ENCODE measurements at places on chromosomes 5 and 9.

GRCh38 chr9:2032234-2032633 lies 17.1 kb downstream of the SMARCA2 start:
- DNase-seq: no peak

GRCh38 chr5:106415541-106415940 lies 1255.2 kb downstream of the EFNA5 start:
- DNase-seq: peak; percentile 83

DNA sequence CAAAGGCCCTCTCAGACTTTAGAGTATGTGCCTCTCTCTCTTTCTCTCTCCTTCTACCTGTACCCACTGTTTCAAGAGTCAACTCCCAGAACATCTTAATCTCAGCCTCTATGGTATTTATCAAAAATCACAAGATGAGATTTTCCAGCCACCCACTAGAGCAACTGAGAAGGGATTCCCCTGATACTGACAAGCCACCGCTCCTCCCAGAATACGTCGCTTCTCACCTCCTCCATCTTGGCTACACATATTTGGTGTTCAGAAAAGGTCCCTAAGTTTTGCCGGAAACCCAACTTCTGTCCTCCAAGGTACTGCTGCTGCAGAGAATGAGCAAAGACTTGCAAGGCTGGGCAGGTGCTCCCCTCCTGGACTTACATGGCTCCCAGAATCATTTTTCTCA lies 6.1 kb downstream of the GARIN3 start:
- no peak for DNase-seq

GRCh38 chr9:37902796-37903646 lies 906 bp downstream of the SLC25A51 start:
- DNase-seq: no peak

DNA sequence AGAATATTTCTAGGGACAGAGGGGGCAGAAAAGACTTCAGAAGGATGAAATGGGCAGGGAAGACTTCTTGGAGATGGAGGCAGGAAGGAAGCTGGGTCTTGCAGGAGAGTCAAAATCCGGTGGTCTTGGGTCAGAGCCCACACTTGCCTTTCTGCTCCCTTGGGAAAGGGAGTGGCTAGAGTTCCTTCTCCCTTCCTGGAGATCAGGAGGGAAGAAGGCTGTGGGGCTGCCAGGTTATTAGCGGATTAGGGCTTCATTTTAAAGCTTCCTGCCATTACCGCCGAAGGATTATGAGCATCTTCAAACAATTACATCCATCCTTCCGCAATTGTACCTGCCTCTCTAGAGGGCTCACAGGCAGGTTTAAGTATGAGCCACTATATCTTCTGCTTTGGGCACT lies 19.2 kb upstream of the SYNPO start:
- no peak for DNase-seq

GRCh38 chr5:142892021-142892420 lies 121.8 kb downstream of the ARHGAP26 start:
- no peak for DNase-seq

- no peak for DNase-seq
These were observed 2.5 kb downstream of the IL33 start for GRCh38 chr9:6218099-6218502.

DNA sequence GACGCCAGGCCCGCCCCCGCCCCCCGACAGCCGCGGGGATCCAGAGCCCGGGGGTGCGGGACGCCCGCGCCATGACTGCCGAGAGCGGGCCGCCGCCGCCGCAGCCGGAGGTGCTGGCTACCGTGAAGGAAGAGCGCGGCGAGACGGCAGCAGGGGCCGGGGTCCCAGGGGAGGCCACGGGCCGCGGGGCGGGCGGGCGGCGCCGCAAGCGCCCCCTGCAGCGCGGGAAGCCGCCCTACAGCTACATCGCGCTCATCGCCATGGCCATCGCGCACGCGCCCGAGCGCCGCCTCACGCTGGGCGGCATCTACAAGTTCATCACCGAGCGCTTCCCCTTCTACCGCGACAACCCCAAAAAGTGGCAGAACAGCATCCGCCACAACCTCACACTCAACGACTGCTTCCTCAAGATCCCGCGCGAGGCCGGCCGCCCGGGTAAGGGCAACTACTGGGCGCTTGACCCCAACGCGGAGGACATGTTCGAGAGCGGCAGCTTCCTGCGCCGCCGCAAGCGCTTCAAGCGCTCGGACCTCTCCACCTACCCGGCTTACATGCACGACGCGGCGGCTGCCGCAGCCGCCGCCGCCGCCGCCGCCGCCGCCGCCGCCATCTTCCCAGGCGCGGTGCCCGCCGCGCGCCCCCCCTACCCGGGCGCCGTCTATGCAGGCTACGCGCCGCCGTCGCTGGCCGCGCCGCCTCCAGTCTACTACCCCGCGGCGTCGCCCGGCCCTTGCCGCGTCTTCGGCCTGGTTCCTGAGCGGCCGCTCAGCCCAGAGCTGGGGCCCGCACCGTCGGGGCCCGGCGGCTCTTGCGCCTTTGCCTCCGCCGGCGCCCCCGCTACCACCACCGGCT lies 1.0 kb downstream of the FOXE1 start:
- DNase-seq: no peak

DNA sequence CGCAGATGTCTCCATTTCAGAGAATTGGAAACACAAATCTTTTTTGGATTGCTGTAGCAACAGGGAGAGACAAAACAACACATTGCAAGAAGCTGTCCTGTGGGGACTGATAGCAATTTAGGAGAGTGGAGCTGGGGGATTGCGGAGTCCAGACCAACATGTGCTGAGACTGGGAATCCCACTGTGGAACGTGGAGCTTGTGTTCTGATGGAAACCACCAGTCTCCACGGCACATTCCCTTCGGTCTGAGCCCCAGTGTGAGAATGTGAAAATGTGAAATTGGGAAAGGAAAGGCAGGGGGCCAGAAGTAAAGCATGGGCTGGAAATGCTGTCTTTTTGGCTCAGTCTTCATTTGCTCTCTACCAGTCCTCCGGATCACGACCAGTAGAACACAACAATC lies 348.8 kb upstream of the TNC start:
- no peak for DNase-seq

DNA sequence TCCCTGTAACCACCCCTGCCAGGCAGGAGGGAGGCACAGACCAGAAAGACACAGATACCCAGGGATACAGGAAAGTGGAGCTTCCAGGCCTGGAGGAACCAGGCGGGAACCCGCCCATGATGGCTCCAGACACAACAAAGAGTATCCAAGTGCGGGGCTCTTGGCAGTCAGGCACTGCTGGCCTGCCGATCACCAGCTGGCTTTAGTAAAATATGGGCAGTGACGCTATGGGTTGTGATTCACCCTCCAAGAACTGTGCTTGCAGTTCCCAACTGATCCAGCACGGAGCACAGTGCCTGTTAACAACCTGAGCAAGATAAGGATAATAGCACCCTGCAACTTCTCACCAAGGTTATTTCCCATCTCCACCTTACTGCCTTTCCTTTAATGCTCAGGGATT lies 463.3 kb downstream of the IRX1 start:
- no peak for DNase-seq

DNA sequence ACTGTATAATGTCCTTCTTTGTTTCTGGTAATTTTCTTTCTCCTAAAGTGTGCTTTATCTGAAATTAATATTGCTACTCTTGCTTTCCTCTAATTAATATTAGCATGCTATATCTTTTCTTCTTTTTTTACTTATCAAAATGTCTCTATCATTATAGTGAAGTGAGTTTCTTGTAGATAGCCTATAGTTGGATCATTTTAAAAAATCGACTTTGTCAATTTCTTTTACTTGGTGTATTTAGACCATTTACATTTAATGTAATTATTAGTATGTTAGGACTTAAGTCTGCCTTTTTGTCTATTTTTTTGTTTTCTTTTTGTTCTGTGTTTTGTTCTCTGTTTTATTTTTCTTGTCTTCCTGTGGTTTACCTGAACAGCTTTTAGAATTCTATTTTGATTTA lies 35.4 kb upstream of the RNF130 start:
- DNase-seq: no peak

GRCh38 chr5:149788964-149789363 lies 58.9 kb downstream of the PPARGC1B start:
- no peak for DNase-seq

DNA sequence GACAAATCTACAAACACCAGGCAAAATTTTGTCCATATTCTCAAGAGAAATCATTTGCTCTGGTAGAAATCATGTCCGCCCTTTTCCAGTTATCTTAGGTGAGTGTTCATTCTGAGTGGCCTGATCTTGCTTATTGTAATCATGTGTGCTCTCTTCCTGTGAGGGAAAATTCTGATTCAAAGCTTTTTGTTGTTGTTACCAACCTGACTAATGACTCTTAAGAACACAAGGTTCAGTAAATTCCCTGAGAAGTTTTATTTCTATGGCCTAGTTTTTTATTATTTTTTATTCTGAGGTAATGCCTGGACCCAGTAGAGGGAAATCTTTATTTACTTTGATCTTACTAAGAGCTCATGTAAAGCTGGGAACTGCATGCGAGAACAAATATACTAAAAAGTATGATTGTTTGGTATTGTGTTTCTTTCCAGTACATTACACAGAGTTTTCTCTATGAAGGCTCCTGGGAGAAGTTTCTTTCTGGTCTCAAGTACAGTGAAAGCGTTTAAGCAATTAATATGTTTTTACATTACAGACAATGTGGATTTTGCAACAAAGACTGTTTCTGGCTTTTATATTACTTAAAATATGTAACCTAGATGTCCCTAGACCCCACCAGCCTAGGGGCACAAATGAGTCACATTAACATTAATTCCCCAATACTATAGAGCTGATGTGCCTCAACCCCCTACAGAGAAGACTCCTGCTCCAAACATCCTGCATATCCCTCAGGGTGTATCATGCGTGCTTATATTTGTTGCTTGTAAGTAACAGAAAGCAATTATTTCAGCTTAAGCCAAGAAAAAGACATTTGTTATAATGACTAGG lies 138.1 kb downstream of the TMEM167A start:
- no peak for DNase-seq

DNA sequence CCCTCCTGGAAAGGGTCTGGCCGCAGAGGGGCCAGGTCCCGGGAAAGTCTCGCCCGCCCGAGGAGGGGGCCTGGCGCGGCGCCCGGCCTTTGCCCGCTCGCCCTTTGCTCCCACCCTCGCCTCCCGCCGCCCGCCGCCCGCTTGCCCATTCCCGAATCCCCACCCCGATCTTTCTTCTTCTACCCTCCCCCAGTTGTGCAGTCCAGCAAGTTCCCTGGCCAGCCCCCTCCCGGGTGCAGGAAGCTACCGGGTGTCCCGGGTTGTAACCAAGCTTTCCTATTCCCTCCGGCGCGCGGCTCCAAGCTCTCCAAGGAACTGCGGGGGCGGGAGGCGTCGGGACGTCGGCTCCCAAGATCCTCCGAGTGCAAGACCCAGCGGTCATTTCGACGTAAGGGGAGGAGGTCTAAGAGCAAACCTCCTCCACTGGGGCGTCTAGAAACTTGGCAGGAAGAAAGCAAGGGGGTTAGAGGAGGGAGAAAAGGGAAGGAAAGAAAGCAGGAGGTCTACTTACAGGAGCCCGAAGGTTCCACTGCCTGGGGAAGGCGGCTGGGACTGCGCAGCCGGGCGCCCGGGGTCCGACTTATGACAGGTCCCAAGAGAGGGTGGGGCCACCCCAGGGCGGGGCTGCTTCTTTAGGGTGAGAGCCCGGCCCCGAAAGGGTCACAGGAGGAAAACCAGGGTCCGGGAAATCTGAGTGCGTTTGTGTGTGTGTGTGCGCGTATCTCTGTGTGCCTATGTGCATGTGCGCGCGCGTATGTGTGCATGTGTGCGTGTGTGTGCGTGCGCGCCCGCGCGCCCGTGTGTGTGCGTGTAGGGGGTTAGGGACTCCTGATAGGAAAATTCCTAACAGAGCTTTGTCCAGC lies at the start of gene PTGR1:
Gene PTGR1, minus strand, starts transcription at position 556 of the 863 bp plus-strand sequence. CDS start 2,225 bp downstream, outside the sequence.
- DNase-seq: peak; percentile 38

- no peak for DNase-seq
These were observed 223.2 kb upstream of the ACO1 start for GRCh38 chr9:32161209-32161608.

DNA sequence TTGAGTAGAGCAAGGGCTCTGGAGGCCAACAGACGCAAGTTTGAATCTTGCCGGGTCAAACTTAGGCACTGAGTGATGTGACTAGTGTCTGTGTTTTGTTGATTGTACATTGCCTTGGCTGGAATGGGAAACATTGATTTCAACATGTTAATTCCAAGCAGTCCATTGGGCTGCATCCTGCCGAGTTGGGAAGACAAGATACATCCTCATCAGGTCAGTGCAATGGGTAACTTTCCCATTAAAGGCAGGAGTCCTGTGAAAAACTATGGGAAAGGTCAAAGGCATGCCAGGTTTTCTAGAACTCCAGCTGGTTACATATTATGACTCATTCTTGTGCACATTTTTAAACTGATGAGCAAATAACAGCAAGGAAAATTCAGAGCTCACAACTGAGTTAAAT lies 126.5 kb upstream of the ABCA1 start:
- no peak for DNase-seq

GRCh38 chr5:168898247-168898911 lies 319.2 kb upstream of the PANK3 start:
- DNase-seq: no peak

DNA sequence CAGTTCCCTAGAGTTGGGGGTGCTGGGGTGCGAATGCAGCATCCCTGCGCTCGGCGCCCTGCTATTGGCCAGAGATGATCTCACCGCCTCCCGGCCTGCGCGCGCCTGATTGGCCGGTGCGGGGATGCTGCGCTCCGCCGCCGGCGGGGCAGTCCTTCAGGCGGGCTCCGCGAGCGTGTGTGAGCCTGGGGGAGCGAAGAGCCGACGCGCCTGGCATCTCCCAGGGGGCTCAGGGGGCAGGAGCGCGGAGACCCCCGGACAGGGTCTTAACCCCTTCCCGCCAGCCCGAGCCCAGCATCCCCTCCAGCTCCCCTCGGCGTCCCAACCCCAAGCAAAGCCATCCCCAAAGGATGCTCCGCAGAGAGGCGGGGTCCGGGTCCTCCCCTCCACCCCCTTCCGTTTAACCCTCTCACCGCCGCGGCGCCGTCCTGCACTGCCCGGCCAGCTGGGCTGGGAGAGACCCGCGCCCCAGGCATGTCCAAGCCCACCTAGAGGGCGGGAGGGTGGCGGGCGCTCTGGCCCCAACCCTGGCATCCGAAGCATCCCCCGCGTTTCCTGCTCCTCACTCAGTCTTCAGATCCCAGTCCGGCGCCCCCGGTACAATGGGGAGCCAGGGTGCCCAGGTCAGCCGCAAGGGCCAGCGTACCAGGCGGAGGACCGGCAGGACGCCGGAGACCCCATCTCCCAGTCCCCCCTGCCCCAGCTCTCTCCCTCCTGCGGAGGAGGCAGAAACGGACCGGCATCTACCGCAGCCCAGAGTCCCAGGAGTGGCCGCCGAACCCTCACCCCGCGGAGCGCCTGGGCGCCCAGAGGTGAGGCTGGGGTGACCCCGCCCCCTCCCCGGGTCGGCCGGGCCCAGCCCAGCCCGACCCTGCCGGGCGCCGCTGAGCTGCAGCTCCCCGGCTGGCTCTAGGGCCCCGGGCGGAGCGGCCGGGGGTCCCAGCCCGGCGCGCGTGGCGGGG lies 19.3 kb upstream of the TOR2A start:
- DNase-seq: no peak

GRCh38 chr5:167269146-167269545 lies 1022.3 kb upstream of the WWC1 start:
- DNase-seq: no peak

GRCh38 chr5:136109453-136110135 lies 23.1 kb upstream of the SMAD5 start:
- DNase-seq: no peak

GRCh38 chr9:3386753-3387152 lies 139.0 kb downstream of the RFX3 start:
- no peak for DNase-seq

GRCh38 chr9:86470326-86470725 lies 116.1 kb upstream of the TUT7 start:
- no peak for DNase-seq

GRCh38 chr9:126031116-126031515 lies 283.9 kb downstream of the PBX3 start:
- no peak for DNase-seq

All from AG04449 (cell line).